ENCODE measurements at places on chromosomes 6 and 20. TPM values are rescaled to one million over a fixed set of nuclear protein-coding genes. Genes with fewer than 3 reads are reported as not detected.

MCCD1 gene
- total RNA-seq, result not detected

CDH26 gene
- total RNA-seq, result 0.46 TPM

- no peak for DNase-seq
These were observed 476.8 kb downstream of the EPHA7 start for GRCh38 chr6:92942549-92942948.

LY6G6D gene
- total RNA-seq, result not detected

GRCh38 chr6:6695625-6696276 is 107.2 kb downstream of the LY86 start:
- no peak for DNase-seq

DNA sequence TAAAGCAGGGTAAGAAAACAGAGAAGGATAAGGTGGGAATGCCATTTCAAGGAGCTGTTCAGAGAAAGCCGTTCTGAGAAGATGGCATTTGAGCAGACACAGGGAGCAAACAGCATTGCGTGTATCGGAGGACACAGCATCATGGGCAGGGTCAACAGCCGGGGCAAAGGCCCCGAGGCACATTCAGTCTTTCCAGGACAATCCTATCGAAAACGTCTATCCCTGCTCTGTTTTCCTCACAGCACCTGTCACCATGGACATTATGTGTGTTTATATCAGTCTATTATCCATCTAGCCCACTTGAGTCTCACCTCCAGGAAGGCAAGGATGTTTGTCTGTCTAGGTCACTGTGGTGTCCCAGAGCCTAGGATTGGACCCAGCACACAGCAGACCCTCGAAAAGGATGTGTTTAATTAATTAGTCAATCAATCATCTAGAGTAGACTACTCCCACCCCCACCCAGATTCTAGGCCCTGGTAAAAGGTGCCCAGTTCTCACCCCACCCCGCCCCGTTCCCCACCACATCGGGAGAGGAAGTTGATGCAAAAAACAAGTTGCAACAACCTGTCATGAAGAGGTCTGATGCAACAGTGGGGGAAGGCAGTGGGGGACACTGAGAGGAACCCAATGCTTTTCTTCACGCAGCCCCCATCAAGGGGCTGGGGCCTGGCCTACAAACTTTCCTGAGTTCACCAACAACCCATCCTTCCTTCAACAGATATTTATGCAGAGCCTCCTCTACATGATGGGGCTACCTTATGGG is 66.6 kb downstream of the PREX1 start:
- no peak for DNase-seq

GLP1R gene
- not detected for total RNA-seq

PGBD1 gene
- total RNA-seq, result 7.6 TPM

GRCh38 chr6:110810896-110811586 is 4.2 kb downstream of the CDK19 start:
- no peak for DNase-seq

DNA sequence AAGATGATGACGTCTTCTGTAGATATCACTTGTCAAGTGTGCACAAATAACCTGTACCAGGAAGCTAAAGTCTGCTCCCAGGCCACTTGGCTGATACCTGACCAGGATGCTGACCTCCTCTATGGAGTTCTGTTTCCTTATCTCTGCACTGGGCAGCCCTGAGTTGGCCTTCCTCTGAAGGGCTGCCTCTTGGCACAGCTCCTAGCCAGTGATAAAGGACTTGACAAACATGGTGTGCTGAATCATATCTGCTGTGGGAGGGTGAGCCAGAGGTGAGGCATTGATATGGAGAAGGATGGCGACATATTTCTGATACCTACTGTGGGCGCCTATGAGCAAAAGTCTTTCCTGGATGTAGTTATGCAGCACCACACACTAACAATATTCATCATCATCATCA is 32.8 kb upstream of the FOXA2 start:
- no peak for DNase-seq

DNA sequence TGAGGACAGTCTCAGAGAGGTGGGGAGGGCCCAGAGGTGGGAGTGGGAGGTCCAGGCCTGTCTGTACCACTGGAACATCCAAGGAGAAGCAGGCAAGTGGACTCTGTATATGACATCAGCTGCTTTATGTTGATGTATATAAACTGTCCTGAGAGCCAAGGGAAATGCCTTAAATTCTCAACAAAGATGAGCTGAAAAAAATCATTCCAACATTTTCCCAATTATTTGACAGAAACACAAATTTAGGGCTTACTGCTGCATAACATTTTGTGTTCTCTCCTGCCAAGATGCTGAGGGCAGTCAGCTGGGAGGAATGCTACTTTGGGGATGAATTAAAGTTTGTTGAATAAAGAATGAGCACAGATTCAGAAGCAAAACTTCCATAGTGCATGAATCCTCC is 52.8 kb downstream of the FOXC1 start:
- DNase-seq, result no peak

- DNase-seq, result no peak
These were observed 568.0 kb downstream of the KIF16B start for GRCh38 chr20:16005021-16005914.

GRCh38 chr20:38021087-38021772 is 12.0 kb downstream of the TTI1 start:
- DNase-seq, result no peak

TP53TG5 gene
- total RNA-seq, result not detected
